ENCODE measurements at places on chromosomes 2 and 18.

- DNase-seq = no peak
- H3K4me3 ChIP-seq = no peak overlapping the region
- H3K27ac ChIP-seq = no peak overlapping the region
- no peaks in the 10 kb centered on the region for H3K4me1 ChIP-seq
- H3K36me3 ChIP-seq = no peaks in the 10 kb centered on the region
These were observed 18.4 kb downstream of the SLC4A3 start for GRCh38 chr2:219645631-219646527.

GRCh38 chr18:44715842-44716241, 35.2 kb downstream of the SETBP1 start:
- no peaks in the 10 kb centered on the region for H3K27me3 ChIP-seq
- no peaks in the 10 kb centered on the region for H3K4me1 ChIP-seq
- no peaks in the 10 kb centered on the region for H3K36me3 ChIP-seq

- H3K27me3 ChIP-seq = no peaks in the 10 kb centered on the region
- peak overlapping the region; percentile 54 for H3K4me3 ChIP-seq
- H3K36me3 ChIP-seq = no peaks in the 10 kb centered on the region
- DNase-seq = no peak
- H3K4me1 ChIP-seq = peaks cover 5% of the 10 kb centered on the region
These were observed 1.5 kb upstream of the GDF7 start for GRCh38 chr2:20665243-20666004.

DNA sequence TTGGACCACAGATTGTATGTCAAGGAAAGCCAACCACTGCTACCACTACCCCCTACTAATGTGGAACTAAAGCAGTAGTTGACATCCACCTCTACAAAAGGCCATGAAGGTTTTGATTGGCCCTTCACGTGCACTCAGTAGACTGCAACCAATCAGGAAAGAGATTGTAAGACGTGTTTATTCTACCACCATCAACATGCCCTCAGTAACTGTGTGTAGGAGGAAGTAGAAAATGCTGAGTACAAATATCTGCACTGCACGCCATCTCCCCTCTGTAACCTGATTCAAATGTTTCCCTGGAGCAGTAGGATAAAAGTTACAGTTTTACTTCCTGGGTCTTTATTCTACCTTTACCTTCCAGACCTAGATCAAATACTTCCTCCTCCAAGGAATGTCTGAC, 2.9 kb upstream of the CASP10 start:
- peaks cover 11% of the 10 kb centered on the region for H3K4me1 ChIP-seq
- no peak for DNase-seq
- no peaks in the 10 kb centered on the region for H3K27me3 ChIP-seq
- H3K36me3 ChIP-seq = no peaks in the 10 kb centered on the region
- no peak overlapping the region for H3K4me3 ChIP-seq
- no peak overlapping the region for H3K27ac ChIP-seq

- DNase-seq = no peak
- no peaks in the 10 kb centered on the region for H3K4me1 ChIP-seq
- no peaks in the 10 kb centered on the region for H3K27me3 ChIP-seq
These were observed 658.6 kb upstream of the FANCL start for GRCh38 chr2:58899692-58900091.

DNA sequence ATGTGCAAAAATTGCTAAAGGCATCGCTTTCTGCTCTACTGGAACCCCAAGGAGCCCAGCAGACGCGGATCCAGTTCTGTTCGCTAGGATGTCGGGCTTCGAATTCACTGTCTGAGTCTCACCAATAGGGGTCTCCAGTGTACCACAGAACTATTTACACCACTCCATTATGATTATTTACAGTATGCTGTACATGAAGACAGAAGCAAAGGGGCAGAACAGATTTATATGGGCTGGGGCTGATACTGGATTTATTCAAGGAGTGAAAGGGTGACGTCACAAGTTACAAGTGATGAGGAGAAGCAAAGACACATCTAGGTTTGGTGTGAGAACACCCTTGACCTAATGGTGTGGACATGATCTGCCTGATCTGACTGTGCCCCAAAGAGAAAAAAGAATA, 185.3 kb upstream of the ATP5MC3 start:
- no peak for DNase-seq
- H3K27ac ChIP-seq = no peak overlapping the region
- no peaks in the 10 kb centered on the region for H3K27me3 ChIP-seq
- no peaks in the 10 kb centered on the region for H3K36me3 ChIP-seq

DNA sequence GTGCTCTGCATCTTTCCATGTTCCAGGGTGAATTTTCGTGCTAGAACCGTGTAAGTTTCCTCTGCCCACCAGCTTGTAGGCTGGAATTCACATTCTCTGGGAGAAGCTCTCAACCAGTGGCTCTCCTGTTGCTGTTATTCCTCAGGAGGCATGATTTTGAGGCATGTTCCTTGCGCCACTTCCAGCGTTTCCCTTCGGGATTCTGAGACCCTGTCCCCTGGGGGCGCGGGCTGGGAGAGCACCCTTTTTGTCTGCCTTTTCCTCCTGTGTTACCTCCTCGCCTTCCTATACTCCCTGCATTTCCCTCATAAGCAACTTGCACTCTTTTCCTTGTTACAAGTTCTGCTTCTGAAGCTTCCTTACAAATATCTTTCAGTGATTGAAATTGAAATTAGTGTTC, 156.4 kb downstream of the PTPRM start:
- no peak overlapping the region for H3K4me3 ChIP-seq
- H3K4me1 ChIP-seq = no peaks in the 10 kb centered on the region
- H3K27me3 ChIP-seq = no peaks in the 10 kb centered on the region
- no peak for DNase-seq
- H3K27ac ChIP-seq = no peak overlapping the region

DNA sequence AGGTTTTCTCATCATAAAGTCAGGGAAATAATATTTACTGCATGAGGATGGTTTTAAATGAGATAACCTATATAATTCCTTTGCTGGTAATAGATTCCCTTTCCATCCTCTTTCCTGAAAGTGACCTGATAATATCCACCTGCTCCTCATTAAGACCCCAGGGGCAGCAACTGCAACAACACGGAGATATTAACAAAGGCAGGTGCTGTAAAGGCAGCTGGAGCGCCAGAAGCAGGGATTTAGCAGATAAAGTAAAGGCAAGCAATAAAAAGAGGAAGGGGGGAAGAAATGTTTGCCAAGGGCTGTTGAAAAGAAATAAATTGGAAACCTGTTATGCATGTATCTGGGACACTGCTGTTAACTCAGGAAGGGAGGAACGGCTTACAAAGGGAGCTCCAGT, 472.6 kb upstream of the KLHL29 start:
- H3K27me3 ChIP-seq = no peaks in the 10 kb centered on the region
- no peaks in the 10 kb centered on the region for H3K36me3 ChIP-seq
- no peaks in the 10 kb centered on the region for H3K4me1 ChIP-seq
- no peak overlapping the region for H3K27ac ChIP-seq
- H3K4me3 ChIP-seq = no peak overlapping the region

DNA sequence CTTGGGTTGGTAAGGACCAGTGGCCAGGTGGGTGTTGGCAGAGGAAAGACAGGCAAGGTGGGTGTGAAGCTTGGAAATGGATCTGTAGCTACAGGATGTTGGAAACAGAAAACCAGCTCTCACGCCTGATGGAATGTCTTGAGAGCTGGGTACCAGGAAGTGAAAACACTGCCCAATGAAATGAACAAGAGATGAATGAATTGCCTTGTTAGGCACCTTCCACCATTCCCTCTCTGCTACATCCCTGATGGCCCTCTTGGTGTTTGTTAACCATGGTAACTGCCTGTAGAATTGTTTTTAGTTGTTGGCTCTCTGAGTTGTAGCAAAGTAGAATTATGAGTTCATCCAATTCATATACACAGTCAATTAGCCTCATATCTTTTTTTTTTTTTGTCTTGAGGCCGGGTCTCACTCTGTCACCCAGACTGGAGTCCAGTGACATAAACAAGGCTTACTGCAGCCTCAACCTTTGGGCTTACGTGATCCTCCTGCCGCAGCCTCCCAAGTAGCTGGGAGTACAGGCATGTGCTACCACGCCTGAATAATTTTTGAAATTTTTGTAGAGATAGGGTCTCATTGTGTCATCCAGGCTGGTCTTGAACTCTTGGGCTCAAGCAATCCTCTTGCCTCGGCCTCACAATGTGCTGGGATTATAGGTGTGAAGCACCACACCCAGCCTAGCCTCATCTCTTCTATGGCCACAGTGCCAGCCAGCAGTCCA, 9.5 kb downstream of the KCMF1 start:
- no peak overlapping the region for H3K27ac ChIP-seq
- no peak for DNase-seq
- H3K27me3 ChIP-seq = no peaks in the 10 kb centered on the region
- H3K36me3 ChIP-seq = no peaks in the 10 kb centered on the region

GRCh38 chr2:199207011-199207410, 250.7 kb downstream of the SATB2 start:
- H3K36me3 ChIP-seq = no peaks in the 10 kb centered on the region
- no peak overlapping the region for H3K4me3 ChIP-seq
- DNase-seq = no peak
- no peaks in the 10 kb centered on the region for H3K4me1 ChIP-seq

DNA sequence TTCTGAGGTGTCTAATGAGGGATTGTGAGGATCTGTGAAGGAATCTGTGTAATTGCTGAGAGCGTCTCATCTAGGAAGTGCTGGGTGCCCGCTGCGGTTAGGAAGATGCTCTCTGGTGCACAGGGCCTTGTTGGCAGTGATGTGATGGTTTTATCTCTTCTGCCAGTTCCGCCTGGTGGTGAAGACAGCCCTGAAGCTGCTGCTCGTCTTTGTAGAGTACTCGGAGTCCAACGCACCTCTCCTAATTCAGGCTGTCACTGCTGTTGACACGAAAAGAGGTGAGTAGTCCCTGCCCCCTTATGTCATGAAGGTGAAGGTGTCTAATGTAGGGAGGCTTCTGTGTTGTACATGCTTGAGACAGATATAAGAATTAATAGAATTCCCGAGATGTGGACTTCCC, 234.2 kb downstream of the TPGS2 start:
- no peaks in the 10 kb centered on the region for H3K4me1 ChIP-seq
- no peak overlapping the region for H3K27ac ChIP-seq
- no peak overlapping the region for H3K4me3 ChIP-seq
- no peaks in the 10 kb centered on the region for H3K36me3 ChIP-seq

All from right lobe of liver (tissue), 6 donors.